ENCODE measurements at places on chromosomes 11 and 22.

DNA sequence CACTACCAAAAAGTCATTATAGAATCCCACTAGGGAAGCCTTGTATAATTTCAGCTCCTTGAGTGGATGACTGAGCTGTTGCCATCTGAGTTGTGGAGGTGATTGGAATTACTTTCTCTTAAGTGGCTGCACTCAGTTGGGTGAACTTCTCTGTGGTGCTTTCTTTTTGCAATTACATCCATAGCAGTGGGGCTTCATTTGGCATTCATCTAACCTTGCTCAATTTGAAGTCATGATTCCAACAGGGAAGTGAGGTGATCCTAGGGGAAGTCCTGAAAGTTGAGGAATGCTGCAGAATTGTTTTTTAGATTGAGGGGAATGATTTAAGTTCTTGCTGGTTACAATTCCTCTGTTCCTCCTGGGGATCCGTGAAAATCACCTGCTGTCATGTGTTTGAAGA, 39.6 kb downstream of the ARHGAP42 start:
- DNase-seq = no peak

DNA sequence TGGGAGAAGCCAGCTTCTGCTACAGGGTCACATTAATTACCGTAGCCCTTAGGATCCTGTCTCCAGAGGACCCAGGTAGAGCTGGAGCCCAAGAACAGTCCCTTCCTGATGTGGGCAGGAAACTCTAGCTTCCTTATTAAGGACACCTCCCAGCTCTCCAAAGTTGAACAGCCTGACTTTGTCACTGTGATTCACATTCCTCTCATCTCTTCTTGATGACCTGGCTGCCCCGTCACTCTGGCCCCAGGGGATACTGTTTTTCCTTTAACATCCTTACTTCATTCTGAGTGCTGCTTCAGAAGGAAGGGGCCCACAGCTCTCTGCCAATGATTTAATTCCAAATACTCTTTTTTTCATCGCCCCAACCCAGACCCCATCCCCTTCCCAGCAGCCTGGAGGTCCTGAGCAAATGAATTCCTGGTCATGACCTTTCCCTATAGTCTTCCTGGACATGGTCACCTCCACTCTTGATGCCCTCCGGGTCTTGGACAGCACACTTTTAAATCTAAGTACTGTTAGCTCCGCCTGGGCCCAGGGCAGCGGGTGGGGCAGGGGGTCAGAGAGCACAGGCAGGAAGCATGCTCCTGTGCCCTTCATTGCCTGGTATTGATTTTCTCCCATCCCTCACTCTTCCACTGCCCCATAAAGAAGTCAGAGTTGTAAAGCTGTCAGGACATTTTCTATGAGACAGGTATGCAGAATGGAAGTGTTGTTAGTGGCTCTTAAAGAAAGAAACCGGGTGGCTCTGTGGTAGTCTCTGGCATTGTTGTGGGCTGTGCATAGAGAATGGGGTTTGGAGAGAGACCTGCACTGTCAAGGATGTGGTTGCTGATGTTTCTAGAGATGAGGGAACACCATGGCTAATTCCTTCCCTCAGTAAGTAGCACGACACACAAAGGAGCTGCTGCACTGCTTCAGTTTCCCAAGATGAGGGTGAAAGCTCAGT, 22.3 kb upstream of the SPON1 start:
- no peak for DNase-seq

DNA sequence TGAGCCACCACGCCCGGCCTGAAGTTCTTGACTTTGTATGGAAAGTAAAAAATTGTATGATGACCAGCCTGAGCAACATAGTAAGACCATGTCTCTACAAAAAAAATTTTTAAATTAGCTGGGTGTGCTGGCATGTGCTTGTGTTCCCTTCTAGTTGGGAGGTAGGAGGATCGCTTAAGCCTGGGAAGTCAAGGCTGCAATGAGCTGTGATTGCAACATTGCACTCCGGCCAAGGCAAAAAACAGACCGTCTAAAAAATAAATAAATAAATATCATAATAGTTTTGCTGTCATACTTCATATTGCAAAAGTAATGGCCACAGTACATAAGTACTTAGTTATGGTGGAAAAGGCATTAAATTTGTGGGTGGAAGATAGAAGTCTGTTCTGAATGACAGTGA, 3.4 kb downstream of the AGBL2 start:
- no peak for DNase-seq

DNA sequence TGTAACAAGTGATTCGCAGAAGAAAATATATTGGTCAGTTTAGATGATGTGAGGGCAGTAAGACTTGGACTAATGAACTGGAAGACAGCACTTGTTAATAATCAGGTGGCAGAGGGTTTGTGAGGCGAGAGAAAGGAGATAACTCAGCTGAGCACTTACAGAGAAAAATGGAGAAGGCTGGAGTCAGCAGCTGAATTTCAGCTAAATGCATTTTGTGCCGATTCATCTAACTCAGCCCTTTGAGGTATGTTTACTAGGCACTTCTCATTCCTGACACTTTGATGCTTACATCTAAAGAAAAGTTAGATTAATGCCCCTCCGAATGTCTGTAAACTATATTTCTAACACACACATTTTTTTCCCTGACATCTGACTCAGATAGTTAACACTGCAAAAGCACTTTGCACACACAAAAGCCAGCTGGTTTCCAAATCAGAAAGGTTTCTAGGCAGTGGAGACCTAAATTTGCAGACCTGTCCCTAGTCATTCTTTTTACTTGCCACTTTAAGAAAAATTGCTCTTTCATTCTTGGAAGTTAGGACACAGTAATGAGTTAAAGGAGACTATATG, 859.5 kb upstream of the CCDC90B start:
- DNase-seq = no peak

DNA sequence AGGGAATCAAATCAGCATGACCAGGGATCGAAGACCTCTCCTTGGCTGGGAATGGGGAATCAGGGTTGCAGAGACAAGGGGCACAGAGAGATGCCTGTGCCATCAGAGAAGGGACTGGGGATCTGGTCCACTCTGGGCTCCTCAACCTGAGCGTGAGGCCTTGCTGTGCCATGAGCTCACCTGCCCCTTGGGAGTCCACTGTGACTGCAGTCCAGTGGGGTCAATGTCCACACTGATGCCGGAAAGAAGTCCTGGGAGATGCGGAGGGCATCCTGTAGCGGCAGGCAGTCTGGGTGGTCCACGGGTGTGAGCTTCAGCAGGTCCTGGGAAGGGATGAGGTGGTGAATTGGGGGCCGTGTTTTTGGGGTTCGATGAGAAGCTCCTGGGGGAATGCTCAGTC, 7.3 kb upstream of the RGL4 start:
- DNase-seq = no peak

GRCh38 chr11:127049486-127049885, 48.9 kb upstream of the KIRREL3 start:
- DNase-seq = no peak

DNA sequence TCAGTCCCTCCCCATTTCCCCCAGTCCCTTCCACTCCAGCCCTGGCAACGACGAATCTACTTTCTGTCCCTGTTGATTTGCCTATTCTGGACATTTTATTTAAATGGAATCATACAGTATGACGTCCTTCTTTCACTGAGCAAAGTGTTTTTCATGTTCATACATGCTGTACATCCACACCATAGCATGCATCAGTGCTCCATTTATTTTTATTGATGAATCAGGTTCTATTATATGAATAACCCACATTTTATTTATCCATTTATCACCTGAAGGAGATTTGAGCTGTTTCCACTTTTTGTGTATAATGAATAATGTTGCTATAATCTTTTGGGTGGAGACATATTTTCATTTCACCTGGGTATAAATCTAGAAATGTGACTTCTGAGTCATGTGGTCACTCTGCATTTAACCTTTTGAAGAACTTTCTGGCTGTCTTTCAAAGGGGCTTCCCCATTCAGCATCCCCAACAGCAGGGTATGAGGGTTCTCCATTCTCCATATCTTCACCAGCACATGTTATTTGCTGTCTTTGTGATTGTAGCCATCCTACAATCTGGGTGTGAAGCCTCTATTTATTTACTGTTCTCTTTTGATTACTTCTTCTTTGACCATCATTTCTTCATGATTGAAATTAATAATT, 531.7 kb downstream of the ETS1 start:
- DNase-seq = no peak

- DNase-seq = peak; percentile 91
These were observed at the start of the genes ILK and RRP8 for GRCh38 chr11:6603287-6604080. Gene ILK (plus strand): TSS chr11:6603774. CDS start chr11:6604272, 498 bp downstream. Gene RRP8 (minus strand): TSS chr11:6603616. CDS start chr11:6603502, 114 bp downstream.

GRCh38 chr11:79019277-79019676, 421.6 kb downstream of the TENM4 start:
- no peak for DNase-seq

DNA sequence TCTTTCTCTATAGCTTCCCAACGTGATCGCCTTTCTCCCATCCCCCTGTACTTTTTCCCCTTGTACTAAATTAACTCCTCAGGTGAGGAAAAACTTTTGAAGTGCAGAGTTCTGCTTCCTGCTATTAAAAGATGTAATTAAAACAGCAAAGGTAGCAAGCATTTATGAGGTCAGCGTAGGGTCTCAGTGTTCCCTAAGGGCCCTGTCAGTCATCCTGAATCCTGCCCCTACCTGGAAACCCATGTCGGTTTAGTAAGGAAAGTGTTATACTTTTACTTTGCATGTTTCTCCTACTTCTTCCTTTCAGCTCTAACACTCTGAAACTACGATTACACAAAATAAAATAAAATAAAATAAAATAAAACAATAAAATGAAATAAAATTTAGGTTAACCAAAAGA, 1.3 kb upstream of the HBB start:
- DNase-seq = no peak

DNA sequence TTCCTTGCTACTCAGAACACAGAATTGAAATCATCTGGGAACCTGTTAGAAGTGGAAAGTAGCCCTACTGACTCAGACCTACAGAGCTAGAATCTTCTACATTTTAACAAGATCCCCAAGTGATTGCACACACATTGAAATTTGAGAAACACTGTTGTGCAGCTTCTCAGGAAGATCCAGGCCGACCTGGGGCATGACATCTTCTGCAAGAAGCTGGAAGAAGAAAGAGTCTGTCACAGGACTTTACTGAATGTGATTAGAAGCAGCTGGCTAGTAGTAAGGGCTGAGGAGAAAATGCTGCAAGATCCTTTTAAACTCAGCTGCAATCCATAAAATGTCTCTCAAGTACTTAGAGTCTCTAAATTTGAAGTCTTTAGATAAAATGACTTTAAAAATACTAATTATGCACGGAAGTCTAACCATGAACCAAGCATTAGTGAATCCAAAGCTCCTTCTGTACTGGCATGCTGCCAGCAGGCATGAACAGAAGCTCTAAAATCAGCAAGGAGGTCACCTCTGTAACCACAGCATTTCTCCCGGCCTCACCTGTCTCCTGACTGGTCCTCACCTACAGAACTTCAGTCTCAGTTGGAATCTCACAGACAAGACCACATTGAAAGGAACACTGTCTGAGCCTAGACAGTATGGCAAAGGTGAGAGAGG, 85.0 kb downstream of the SERGEF start:
- DNase-seq = no peak

GRCh38 chr11:80320226-80320625, 879.4 kb upstream of the TENM4 start:
- DNase-seq = no peak

DNA sequence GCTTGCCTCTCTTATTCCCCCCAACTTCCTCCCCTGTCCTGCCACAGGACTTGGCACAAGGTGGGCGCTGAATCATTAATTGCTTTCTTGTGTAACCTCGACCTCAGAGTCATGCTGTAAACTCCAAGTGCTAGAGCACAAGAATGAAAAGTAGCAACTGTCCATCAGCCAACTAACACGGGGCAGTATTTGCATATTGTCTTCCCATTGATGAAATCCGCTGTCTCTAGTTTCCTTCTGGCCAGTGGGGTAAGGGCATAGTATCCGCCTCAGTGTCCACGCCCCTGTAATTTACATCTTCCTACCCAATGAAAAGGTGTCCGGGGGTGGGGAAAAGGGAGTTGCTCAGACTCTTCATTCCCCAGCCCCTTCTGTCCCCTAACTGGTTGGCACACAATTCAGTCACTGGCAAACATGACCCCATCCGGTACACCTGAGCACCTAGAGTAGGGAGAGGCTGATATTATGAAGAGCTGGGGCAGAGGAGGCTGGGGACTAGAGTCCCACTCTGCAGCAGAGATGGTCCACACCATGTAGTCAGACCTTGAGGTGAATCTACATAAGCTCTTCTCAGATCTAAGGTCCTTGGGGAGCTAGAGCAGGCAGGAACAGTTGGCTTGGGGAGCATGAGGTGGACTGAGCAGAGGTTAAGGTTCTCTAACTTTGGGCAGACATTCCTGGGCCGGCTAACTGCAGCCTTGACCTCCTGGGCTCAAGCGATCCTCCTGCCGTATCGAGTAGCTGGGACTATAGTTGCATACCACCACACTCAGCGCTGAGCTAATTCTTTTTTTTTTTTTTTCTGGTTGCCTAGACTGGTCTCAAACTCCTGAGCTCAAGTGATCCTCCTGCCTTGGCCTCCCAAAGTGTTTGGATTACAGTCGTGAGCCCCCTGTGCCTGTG, 6.8 kb upstream of the GGA1 start:
- DNase-seq = peak; percentile 68

- no peak for DNase-seq
These were observed at the start of gene MS4A7 for GRCh38 chr11:60378354-60378753. Gene MS4A7 (plus strand): TSS chr11:60378532. CDS start chr11:60383142, 4,610 bp downstream.

DNA sequence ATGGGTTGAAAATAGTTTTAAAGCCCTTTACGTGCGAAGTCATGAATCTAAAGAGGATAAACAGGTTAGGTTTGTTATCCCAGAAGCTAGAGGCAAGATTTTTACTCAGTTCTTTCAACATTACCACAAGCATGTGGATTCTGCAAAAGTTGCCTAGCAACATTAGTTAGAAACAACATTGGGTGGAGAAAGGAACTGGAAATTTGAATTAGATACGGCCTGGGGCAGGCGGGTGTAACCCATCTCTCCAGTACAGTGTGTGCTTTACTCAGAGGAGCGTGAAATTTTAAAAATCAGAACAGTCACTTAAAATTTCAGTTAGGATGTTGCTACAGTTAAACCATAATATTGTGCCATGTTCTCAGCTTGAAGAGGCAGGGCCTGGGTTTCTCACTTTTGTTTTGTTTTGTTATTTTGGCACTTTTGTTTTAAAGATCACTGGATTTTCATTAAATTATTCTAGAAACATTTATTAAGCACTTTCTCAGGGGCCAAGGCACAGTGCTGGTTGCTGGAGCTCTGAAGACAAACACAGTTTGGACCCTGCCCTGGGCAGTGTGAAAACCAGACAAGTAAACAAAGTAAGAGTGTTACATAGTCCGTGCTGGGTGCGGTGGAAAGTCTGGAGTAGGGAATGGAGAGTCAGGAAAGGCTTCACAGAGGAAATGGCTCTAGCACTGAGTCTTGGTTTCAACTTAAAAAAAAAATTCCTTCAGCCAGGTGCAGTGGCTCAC, 4.4 kb upstream of the WEE1 start:
- DNase-seq = peak; percentile 55

DNA sequence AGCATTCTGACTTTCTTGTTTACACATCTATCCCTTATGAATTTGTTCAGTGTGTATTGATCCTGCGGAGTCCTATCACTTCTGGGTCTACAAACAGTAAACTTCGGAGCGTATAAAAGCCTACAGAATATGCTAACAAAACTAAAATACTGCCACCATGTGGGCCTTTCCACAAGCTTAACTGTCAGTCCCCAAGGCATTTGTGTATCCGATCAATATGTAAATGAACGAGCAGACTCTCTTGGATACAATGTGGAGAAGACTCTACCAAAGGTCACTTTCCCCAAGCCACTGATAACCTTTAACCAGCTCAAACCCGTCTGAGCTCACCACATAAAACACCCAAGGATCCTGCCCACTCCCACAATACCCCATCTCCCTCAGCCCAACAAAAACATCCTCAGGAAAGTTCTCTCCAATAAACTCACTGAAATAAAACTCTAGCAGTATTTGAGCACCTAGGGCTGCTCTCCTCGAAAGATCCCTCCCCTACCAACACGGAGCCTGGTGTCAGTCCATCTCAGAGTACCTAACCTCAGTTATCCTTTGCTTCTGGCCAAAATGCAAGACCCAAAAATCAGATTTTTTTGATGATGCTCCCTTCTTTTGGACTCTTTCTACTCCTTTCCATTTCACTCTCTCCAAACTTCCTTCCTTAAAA, 17.8 kb downstream of the ADA2 start:
- DNase-seq = peak; percentile 82
